ENCODE measurements at places on chromosomes 6 and 20.

DNA sequence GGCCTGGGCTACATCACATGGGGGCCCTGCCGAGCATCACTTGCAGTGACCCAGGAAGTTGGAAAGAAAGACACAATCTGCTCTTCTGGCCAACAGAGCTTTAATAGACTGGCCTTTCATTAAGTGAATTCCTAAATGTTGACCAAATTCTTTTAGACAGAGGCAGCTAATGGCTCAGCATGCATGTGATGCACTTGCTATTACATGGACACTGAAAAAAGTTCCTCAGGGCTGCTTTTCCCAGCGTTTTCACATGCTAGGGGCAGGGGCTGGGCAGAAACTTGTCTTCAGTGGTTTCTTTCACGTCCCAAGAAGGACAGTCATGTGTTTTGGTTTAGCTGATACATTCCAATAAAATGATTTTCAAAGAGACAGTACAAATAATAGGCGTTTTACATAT is 651.0 kb upstream of the SLC35B3 start:
- DNase-seq = no peak

DNA sequence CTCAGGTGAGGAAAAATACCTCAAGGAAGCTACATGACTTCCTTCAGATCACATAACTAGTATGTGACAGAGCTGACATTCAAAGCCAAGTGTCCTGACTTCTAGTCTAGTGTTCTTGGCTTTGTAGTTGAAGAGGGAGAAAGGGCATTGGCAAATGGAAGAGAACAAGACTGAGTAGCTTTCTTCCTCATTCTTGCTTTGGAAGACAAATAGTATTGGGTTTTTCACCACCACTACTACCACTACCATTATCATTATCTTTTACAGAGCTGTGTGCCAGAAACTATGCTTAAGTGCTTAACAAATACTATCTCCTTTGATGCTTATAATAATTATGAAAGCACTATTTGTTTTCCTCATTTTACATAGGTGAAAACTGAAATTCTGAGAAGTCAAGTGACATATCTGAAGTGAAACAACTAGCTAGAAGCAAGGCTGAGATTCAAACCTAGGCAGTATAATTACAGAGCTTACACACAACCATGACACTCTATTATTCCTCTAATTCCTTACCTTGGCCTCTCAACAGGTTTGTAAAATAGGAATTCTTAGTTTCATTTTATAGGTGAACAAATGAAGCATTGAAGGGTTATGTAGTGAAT is 6.8 kb downstream of the ACSS2 start:
- DNase-seq = no peak

GRCh38 chr6:87784690-87785089 is 82.7 kb upstream of the AKIRIN2 start:
- no peak for DNase-seq

DNA sequence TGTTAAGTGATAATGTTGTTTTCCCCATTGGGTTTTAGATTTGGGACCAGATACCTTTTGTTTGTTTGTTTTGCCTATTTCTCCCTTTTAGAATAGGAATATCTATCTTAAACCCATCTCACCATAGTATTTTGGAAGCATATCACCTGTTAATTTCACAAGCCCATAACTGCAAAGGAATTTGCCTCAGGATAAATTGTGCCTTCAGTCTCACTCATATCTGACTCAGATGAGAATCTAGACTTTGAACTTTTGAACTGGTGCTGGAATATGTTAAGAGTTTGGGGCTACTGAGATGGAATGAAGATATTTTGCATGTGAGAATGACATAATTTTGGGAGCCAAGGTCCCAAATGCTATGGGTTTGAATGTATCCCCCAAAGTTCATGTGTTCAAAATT is 607.4 kb downstream of the HACE1 start:
- DNase-seq = no peak

DNA sequence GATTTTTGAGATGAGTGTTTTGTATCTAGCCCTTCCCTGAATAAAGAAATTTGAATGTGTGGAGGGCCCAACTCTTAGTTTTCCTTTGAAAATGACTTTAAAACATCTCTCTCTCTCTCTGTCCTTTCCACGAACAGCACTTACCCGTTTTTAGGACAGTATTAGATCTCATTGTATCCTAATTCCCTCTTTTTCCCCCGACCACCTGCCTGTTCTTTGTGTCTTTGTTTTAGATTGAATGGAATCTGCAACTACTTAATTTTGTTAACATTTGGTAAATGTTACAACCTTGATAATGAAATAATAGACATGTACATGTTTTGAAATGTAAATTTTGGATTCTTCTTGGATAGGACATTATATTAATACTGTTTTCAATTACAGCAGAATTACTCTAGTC is 3.1 kb downstream of the DSP start:
- DNase-seq = no peak

- DNase-seq = no peak
Observed at GRCh38 chr6:148757944-148758480, 11.2 kb downstream of the UST start.

- DNase-seq = no peak
Observed at GRCh38 chr20:50562262-50562701, 52.1 kb downstream of the PTPN1 start.

DNA sequence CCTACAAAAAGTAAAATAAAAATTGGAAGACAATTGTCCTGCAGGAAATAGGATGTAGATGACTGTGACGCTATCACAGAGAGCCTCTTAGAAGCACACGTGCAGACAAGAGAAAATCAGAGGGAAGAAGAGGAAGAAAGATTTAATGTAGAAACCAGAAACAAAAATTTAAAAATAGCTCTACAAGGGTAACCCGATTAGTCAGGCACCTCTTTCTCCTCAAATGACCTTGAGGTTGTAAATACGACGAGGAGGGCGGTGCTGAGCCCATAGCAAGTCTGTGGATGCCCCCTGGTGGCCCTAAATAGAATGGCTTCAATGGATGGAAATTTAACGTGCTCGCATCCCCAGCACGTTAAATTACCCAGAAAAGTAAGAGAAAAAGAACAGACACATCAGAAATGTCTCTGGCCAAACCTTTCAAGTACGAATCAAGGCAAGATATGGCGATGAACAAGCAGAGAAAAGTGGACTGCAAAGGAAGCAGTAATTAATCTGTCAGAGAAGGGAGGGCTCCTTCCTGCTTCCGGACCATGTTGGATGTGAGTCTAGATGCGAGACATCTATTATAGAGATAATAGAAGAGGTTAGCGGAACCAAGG is 4.2 kb upstream of the PRPH2 start:
- peak; percentile 69 for DNase-seq

DNA sequence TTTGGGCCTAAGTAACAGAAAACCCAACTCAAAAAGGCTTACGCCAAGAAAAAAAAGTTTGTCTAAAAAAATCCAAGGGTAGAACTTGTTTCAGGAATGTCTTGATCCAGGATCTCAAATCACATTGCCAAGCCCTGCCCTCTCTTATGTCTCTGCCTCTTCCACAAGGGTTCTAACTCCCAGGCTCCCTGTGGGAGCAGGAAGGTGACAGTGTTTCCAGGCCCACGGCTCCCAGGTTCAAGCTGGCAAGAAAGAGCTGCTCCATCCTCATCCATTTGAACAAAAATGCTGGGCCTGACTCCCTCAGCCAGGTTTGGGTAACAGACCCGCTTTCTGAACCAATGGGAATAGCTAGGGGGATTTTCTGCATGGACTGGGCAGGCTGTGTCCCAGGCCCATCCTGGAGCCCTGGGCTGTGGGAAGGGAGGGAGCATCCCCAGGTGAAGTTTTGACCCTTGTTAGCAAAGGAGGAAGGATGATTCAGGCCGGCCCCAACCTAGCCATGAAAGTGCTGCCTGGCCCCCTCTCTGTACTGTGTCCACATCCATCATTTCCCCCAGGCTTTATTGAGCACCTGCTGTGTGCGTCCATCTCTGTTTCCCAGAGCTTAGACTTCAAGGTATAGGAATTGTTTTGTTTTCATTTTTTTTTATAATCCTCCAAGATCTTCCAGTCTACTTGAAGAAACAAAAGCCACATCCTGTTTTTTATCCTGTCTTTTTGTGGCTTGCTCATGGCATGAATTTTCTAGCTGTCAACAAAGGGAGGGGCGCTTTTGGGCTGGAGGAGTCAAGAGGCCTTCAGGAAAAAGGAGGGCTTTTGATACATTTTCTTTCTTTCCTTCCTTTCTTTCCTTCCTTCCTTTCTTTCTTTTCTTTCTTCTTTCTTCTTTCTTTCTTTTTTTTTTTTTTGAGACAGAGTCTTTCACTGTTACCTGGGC is 159.8 kb downstream of the TFAP2C start:
- no peak for DNase-seq

DNA sequence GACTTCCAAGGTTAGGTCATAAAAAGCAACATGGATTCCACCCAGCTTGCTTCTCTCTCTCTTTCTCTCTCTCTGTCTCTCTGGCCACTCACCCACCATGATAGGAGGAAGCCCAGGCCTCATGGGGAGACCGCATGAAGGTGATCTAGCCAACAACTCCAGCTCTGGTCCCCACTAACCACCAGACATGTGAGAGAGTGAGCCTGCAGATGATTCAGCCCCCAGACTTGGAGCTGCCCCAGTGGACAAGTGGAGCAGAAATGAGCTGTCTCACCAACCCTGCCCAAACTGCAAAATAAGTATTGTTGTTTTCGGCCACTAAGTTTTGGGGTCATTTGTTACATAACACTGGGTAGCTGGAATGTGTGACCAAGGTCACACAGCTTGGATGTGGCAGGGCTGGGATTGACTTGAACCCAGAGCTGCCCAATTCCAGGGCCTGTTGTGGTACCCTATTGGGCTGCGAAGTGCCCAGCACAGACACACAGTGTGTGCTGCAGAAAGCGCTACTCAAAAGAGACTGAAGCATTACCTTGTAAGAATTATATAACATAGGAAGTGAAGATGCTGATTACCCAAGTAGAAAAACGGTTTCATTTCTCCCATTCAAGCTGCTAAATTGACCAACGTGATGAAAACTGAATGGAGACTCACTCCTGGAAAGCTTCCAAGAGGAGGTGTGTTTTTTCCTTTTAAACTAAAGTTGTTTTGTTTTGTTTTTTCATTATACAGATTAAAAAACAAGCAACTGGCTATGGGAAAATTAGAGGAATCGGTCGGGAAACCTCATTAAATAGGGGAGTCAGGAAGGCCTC is 9.1 kb upstream of the TLDC2 start:
- DNase-seq = no peak
